Ureter (tissue), 1 donor: ENCODE measurements at places on chromosomes 5 and 9.
A peak's percentile ranks its signal among the peaks of the same experiment; 100 is the strongest.

- no peak for DNase-seq
These were observed 364.4 kb downstream of the GADD45G start for GRCh38 chr9:89969156-89969675.

DNA sequence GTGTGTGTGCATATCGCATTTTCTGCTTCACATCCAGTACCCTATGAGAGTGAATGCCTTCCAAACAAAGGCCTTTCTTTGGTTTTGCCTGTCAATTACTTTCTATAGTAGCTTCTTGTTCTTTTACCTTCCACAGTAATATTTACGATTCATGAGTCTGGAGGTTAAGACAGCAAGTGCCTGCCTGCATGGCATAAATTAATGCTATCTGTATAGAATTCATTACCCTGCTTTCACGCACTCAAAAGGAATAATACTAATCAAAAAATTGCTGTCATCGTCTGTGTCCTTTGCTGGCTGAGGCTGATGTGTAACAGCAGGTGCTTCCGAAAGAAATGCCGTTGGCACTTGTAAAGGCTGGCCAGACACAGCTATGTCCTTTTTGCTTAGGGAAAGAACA is 1304.4 kb upstream of the CDH6 start:
- no peak for DNase-seq

DNA sequence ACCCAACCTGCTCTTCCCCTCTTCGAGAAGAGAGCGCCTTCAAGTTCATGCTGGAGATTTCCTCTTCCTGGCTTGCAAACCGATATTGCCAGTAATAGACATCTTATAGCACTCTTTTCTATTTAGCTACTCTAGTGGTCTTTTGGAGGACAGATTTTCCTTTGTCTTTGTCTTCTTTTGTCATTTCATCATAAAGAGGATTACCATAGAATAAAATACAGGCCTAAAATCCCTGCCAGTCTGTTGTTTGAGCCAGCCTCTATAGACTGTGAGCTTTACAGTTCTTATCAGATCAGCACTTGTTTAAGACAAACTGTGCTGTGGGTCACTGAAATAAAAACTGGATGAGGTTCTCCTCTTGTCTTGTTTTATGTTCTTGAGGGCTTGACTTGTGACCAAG is 802.8 kb downstream of the NR2F1-AS1 start:
- no peak for DNase-seq

- DNase-seq = no peak
These were observed 42.2 kb upstream of the FSD1L start for GRCh38 chr9:105405514-105406131.

DNA sequence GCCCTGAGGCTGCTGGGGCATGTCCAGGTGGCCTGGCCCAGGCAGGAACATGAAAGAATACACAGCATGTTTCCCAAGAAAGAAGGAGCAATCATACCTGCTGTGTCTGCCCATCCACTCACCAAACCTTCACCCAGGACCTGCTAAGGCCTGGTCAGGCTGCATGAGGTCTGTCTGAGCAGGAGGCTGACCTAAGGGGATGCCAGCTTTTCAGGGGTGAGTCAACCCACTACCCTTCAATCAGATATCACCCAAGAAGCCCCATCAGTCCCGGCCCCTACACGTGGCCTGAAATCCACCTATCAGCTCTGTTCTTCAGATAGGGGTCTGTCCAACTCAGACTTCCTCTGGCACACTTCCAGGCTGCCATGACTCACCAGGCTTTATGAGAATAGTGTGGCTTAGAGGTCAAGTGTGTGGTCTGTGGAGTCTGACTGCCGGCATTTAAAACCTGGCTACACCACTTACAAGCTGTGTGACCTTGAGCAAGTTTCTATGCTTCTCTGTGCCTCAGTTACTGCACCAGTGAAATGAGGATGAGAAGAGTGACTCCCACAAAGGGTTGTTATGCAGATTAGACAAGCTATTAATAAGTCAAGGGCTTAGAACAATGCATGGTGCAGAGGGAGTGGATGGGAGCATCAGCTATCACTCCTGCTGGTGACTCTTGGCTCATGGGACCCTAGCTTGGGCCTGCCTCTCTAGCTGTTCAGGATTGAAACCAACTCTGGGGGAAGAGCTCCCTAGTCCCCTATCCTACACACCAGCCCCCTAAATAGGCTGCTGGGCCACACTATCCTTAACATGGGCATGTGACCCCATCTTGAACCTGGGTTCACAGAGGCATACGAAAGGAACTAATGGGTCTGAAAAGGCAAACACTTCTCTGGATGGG is 130.3 kb downstream of the PAX5 start:
- DNase-seq = peak; percentile 53

DNA sequence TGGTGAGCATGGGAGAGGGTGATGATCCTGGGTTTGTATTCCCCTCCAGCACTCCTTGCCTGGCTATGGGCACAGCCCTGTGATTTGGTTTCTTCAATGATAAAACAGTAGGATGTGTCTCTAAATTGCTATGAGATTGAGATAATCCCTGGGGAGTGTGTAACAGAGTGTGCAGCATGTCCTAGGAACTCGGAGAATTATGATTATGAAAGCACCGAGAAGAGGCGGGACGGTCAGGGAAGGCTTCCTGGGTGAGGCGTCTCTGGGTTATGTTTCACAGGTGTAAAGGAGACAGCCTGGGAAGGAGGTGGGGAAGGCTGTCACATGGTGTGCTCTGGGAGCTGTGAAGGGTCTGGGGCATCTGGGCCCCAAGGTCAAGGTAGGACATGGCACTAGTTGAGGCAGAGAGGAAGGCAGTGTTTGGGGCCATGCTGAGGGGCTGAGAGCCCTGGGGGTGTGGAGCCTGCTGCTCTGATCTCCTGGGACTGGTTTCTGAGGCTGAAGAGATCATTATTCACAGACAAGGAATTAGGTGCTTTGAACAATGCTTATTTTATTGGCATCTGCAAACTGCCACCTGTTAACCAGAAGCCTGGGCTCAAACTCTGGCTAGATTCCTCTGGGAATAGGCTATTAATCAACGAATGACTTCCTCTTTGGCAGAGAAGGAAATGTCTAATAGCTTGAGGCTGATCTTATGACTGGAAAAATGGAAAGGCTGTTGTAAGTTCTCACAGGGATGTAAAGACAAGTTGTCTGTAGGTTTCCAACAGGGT is 73.8 kb upstream of the IL12B start:
- no peak for DNase-seq

- DNase-seq = peak; percentile 70
These were observed 1.1 kb downstream of the HRCT1 start for GRCh38 chr9:35906923-35907699.

DNA sequence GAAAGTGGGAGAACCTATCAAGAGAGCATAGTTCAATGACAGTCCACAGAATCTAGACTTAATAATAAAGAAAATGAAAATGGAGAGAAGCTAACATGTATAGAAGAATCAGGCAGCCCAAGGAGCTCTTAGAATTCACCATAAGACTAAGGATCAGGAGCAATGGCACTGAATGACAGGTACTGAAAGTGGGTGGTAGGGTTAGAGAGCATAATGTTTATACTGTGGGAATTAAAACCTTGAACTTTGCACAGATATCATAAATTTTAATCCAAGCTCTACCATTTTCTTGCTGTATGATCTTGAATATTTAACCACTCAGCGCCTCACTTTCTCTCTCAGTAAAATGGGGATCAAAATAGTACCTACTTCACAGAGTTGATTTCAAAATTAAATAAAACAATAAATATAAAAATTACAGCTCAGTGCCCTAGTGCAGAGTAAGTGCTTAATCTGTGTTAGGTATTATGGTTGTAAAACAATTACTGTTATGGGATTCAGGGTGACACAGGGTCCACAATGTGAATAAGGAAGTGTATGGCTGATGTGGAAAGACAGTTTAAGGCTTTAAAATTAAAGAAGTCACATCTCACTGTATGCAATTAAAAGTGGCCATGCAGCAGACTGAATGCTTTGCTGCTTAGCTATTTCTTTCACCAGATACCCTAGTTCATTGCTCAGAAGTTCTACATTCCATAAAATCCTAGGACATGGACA is 319.8 kb downstream of the HINT1 start:
- no peak for DNase-seq

GRCh38 chr5:172235827-172236736 is 42.1 kb downstream of the EFCAB9 start:
- DNase-seq = no peak

DNA sequence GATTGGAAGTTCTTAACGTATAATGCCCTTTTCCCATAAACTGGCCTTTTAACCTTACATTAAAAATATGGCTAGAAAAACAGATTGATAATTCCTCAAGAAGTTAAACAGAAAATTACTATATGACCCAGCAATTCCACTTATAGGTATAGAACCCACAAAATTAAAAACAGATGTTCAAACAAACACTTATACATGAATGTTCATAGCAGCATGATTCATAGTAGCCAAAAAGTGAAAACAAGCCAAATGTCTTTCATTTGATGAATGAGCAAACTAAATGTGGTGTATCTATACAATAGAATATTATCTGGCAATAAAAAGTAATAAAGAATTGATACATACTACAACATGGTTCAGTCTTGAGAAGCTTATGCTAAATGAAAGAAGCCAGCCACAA is 35.5 kb downstream of the POU5F2 start:
- DNase-seq = no peak

DNA sequence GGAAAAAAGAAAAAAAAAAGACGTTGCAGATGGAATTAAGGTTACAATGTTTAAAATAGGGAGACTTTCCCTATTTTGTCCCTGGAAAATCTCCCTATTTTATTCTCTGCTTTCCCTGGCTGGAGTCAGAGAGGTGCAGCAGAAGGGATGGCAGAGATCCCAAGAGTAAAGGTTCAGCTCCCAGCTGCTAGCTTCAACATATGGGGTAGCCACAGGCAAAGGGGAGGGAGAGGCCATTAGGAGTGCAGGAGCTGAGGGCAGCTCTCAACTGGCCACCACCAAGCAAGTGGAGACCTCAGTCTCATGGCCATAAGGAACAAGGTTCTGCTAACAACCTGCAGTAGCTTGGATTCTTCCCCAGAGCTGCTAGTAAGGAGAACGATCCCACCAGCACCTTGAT is 367.0 kb upstream of the DAP start:
- DNase-seq = no peak

DNA sequence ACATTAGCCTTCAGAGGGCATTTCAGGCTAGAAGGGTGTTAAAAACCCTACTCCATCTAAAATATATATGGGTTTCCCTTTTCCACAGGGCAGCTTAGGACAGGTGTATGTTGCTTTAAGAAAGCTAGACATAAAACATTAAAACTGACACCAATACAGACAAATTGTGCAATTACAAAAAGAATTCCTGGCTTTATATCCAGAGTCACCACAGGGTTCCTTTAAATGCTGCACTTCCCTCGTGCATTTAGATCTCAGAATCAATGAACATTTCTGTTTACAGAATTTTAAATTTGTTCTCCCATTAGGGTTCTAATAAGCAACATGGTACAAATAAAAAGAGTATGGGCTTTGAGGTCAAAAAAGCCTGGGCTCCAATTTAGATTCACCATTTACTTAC is 170.2 kb downstream of the MAPKAP1 start:
- no peak for DNase-seq

- DNase-seq = no peak
These were observed 102.1 kb downstream of the GOLPH3 start for GRCh38 chr5:32072054-32072453.

DNA sequence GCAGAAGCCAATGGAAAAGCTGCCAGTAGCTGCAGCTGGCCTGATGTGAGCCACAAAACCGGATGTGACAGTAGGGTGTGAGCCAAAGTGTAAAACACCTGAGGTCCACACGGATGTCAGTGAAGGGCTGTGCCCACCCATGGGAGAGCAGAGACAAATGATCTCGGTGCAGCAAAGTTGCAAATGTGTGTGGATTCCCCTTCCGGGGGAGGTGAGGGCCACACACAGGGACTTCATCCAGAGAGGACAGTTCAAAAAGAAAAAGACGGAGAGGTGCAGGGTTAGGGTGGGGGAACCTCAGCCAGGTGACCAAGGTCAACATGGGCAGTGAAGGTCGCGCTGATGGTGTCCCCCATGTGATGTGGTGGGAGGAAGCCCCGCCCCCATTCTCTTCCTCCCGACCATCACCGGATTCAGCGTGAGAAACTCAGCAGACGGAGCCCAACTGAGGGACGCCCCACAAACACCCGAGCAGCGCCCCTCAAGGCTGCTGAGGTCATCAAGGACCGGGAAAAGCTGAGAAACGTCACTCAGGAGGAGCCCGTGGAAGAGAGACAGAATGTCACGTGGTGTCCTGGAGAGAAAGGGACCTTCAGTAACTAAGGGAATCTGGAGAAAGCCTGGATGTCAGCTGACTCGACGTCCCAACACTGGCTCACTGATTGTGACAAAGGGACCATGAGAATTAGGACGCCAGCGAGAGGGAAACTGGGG is 11.4 kb upstream of the PTGDS start:
- no peak for DNase-seq

- DNase-seq = no peak
These were observed 47.9 kb upstream of the CTSL start for GRCh38 chr9:87677776-87678587.

DNA sequence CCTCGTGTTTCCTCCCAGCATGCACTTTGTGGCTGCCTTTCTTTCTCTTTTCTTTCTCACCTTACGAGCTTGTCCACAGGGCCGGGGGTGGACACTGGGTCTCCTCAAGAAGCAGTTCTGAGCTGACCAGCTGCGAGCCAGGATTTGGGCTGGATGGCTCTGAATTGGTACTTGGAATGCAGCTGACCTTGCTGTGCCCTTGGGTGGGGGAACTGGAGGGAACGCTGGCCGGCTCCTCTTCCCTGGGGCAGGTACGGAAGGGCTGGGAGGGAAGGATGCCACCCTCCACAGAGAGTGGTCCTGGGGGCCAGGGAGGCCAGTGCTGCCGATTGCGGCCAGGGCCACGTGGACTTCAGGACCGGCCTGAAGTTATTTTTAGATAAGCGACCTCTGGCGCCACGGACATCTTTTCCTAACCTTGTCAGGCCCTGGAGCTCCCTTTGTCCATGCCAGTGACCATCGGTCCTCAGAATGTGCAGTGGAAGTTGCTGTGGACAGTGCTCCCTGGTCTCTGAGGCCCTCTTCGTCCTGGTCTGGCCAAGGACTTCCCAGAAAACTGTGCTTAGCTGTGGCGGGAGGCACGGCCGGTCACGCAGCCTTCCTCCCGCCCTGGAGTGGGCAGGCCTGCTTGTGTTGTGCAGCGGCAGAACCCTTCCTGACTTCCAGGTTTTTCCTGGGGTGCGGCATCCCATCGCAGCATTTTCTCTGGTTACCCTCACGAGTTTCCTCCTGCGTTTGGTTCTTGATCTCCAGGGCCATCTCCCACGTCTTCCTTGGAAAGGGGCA is 13.5 kb upstream of the AHRR start:
- no peak for DNase-seq

DNA sequence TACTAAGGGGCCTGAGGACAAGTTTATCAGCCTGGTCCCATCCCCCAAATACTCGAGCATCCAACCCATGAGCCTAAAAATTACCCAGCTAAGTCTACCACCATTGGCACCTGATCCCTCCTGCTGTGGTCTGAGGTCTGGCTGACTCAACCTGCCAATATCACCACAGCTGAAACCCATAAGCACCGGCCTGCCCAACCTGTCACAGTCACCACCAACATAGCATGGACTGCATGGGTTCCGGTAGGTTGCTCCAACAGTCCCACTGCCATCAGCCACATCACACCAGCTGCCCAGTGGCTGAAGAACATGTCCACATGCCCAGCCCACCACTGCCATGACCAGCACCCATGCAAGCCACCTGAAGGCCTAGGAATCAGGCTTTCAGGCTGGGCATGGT is 495.0 kb downstream of the PRELID2 start:
- DNase-seq = no peak
